ENCODE measurements at places on chromosomes 6 and 20.

GRCh38 chr6:72819609-72820008, 197.7 kb downstream of the KCNQ5 start:
- DNase-seq = no peak

DNA sequence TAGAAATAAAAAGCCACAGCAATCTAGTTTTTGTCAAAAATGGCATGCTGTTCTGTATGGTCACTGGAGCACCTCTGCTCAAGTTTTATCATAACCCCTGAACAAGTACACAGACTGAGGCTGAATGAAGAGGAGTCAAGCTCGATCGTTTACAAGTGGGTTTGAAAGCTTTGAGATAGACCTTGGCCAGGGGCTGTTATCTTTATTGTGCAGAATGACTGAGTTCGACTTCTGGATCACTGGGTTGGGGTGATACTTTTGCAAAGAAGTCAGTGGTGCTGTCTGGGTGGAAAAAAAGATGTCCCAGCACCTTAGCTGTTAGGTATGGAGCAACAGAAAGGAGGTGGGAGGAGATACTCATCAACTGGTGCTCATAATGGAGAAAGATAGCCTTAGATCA, 446.0 kb downstream of the HACE1 start:
- DNase-seq = no peak

DNA sequence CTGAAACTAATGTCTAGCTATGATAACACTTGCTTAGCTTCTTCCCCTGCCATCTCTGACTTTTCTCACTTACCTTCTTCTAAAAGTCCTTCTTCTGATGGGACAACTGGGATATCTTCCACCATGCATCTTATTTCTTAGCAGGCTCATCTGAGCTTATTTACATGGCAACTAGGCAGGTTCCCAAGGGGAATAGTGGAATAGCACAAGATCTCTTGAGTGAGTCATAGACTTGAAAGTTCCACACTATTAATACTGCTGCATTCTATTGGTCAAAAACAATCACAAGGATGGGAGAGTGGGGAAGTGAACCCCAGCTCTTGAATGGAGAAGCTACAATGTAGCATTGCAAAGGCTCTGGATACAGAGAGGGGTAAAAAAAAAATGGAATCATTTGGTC, 142.1 kb downstream of the HAO1 start:
- no peak for DNase-seq

DNA sequence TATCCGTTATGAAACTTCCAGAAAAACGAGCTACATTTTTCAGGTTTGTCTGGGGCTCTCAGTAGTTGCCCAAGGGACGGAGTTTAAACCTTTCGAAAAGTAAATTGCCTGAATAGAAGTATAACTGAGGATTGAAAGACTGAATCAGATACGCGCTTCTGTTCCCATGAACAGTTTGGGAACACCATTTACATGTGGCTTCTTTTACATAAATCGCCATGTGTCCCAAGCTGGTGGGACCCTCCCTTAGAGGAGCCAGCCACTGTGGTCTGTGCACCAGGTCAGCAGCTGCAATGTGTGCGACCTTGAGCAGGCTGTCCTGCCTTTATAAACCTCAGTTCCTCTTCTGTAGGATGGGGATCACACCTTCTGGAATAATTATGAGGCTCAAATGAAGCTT, 11.0 kb downstream of the ENTPD6 start:
- DNase-seq = no peak

- no peak for DNase-seq
Observed at GRCh38 chr6:14023855-14024254, 93.7 kb upstream of the CD83 start.

- DNase-seq = no peak
Observed at GRCh38 chr20:63525185-63525584, 4.6 kb downstream of the PPDPF start.

GRCh38 chr6:166286839-166287271, 21.3 kb downstream of the PRR18 start:
- DNase-seq = no peak

All from coronary artery (tissue), 2 donors.